ENCODE measurements at places on chromosomes 4 and X. TPM values are rescaled to one million over a fixed set of nuclear protein-coding genes. Genes with fewer than 3 reads are reported as not detected.

GRCh38 chrX:24266996-24267395 lies 46.9 kb downstream of the SUPT20HL2 start:
- DNase-seq = no peak

- no peak for DNase-seq
These were observed 60.9 kb downstream of the HTT start for GRCh38 chr4:3135155-3136011.

The BST1 gene
- 0.12 TPM for total RNA-seq

The PRSS12 gene
- not detected for total RNA-seq

DNA sequence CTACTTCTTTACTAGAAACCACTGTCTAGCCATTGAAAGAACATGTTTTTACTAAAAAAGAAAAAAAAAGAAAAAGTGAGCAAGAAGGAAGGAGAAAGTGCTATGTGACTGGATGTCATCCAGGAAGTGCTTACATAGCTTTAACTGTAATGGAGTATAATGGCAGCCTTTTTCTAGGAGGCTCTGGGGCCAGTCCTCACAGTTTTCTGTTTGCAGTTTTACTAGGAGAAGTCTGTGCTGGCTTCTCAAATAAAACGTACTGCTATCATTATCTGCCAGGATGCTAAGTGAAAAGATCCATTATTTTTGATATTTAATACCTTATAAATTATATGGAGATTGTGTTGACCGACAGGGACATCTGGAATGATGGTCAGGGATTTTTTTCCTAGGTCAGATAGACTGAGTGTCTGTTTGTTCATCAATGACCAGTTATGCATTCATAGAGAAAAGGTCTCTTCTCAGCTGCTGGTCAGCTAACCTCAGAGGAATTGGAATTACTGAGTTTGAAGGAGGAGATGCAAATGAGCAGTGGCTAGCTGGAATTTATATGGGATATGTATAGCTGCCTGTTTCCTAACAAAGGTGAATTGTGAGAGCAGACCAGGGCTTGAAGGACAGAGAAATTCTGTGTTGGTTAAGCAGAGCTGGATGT lies 21.7 kb downstream of the LPAR4 start:
- no peak for DNase-seq

DNA sequence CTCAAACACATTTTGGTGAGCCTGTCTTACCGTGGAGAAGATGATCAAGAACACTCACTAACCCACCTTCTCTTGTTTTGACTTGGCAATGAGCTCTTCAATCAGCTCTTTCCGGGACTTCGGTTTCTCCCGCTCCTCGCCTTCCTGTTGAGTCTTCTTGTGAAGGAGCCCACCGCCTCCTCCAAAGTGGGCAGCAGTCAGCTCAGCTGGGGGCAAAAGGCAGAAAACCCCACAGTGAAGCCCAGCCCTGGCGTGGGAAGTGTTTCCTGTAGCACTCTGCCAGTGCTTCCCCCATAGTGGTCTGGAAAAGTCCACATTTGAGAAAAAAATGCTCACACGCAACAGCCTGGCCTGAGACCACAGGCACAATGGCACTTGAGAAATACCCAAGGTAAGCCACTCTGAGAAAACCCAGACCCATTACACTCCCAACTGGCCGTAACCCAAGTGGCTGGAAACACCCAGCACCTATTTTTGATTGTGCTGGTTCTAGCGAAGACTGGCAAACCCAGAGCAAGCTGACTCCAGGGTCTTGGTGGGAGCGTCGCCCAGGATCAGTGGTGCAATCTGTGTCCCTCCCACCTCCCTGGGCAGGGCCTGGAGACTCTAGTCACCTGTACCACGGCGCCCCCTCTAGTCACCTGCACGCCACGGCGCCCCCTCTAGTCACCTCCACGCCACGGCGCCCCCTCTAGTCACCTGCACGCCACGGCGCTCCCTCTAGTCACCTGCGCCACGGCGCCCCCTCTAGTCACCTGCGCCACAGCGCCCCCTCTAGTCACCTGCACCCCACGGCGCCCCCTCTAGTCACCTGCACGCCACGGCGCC lies 8.6 kb downstream of the NOP14 start:
- DNase-seq = peak; percentile 86

The CLTRN gene
- total RNA-seq = 0.33 TPM

- DNase-seq = peak; percentile 51
These were observed 249.6 kb downstream of the OPHN1 start for GRCh38 chrX:68183612-68184214.

DNA sequence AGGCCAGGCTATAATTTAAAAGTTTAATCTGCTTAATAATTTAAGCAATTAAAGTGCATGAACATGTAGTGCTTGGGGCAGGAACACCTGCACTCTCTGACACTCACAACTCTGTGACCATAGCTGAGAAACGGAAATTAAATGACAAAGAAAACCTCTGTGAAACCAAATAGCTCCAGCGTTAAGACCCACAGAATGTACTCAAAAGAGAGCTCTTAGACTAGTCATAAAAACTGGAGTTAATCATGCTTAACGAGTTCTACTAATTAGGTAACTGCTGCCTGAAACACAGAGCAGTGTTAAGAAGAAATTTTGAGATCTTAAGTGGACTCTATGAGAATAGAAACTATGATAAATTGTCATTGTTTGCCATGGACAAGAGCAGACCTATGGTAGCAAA lies 174.4 kb upstream of the SPIN4 start:
- DNase-seq = no peak

GRCh38 chr4:188032583-188032982 lies 37.0 kb downstream of the ZFP42 start:
- no peak for DNase-seq

GRCh38 chr4:61296144-61296543 lies 96.0 kb downstream of the ADGRL3 start:
- no peak for DNase-seq

The UGT2A3 gene
- not detected for total RNA-seq

- no peak for DNase-seq
These were observed 33.1 kb upstream of the SLC7A11 start for GRCh38 chr4:138275216-138275615.

The CLDN22 gene
- total RNA-seq = not detected

GRCh38 chr4:101283434-101283833 lies 63.9 kb downstream of the PPP3CA start:
- no peak for DNase-seq

Data from activated CD4-positive, alpha-beta T cell treated with anti-CD3 and anti-CD28 coated beads, Interleukin-2, amount 10 ng/mL, durations not matched to agents 24 days and 14 days (primary cell).